ENCODE measurements at places on chromosomes 3 and 15.

GRCh38 chr3:129927072-129927471 is 33.6 kb upstream of the TMCC1 start:
- DNase-seq: no peak

DNA sequence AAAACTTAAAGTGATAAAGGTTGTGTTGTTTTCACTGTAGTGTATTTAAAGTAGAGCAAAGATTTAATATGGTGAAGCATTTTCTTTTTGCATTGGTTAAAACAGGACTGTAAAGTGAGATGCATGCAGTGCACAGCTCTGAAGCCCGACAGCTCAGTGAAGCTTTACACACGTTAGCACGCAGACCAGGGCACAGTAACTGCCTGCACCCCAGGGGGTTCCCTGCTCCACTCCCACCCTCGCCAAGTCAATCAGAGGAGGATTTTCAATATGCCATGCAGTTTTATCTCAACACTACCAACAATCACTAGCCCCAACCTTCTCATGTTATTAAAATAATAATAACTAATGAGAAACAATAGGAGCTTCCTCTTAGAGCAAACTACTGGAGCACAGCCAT is 28.1 kb upstream of the BCL2L10 start:
- no peak for DNase-seq

DNA sequence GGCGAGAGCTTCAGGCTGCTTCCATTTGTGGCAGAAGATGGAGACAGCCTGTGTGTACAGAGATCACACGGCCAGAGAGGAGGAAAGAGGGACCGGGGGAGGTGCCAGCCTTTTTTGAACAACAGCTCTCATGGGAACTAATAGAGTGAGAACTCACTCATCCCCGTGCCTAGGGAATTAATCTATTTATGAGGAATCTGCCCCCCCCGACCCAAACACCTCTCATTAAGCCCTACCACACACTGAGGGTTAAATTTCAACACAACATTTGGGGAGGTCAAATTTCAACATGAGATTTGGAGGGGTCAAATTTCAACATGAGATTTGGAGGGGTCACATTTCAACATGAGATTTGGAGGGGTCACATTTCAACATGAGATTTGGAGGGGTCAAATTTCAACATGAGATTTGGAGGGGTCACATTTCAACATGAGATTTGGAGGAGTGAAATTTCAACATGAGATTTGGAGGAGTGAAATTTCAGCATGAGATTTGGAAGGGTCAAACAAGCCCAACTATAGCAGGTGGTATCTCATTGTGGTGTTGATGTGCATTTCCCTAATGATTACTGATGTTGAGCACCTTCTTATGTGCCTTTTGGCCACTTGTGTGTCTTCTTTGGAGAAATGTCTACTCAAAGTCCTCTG is 20.6 kb upstream of the RFTN1 start:
- no peak for DNase-seq

- DNase-seq: no peak
Measured at GRCh38 chr15:28944286-28944685, 58.5 kb downstream of the APBA2 start.

- DNase-seq: no peak
Measured at GRCh38 chr3:48739617-48739954, 22.6 kb upstream of the IP6K2 start.

DNA sequence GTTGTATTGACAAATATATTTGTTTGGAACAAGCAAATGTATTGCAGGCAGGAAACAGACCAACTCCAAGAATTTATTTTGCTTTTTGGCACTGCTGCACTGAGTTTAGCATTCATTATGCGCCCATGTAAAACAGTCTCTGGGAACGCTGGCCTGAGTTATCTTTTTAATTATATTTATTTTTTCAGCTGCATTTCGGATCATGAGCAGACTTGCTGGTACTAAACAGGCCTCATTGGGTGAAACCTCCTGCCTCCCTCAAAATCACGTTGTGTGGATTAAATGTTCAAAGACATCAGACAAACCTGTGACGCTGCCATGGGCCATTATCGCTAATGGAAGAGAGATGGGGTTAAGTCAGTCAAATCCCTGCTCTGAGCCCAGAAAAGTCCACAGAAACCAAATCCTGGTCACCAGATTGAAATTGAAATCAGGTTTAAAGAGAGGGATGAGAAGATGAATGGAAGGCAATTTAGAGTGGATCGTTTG is 511.1 kb upstream of the PROK2 start:
- no peak for DNase-seq

GRCh38 chr3:184042617-184043016 is 10.2 kb upstream of the HTR3C start:
- DNase-seq: no peak

- no peak for DNase-seq
Measured at GRCh38 chr3:19077388-19077787, 70.9 kb upstream of the KCNH8 start.

Measured in AG10803 (cell line).